A549 treated with dexamethasone at 1 μM for 4 hours (cell line): ENCODE measurements at places on chromosomes 2 and 18. TPM values are rescaled to one million over a fixed set of nuclear protein-coding genes. Genes with fewer than 3 reads are reported as not detected.

The HOXD3 gene
- total RNA-seq = 0.14 to 0.21 TPM (median 0.18 TPM) in 3 of 5 replicates, not detected in the others

The OTOS gene
- total RNA-seq = not detected in 5 replicates

The RGPD3 gene
- 0.14 to 0.25 TPM (median 0.16 TPM) in 5 replicates for total RNA-seq

The IL1R2 gene
- 0.91 to 2.1 TPM (median 1.3 TPM) in 5 replicates for total RNA-seq

The PID1 gene
- total RNA-seq = 4.2 to 4.6 TPM (median 4.3 TPM) in 5 replicates

The C2orf80 gene
- total RNA-seq = not detected in 5 replicates

The SLC23A3 gene
- total RNA-seq = 0.45 to 0.75 TPM (median 0.55 TPM) in 5 replicates

The SKOR2 gene
- total RNA-seq = not detected in 5 replicates

The AKAIN1 gene
- total RNA-seq = not detected in 5 replicates

The ZAP70 gene
- 0.09 to 0.19 TPM in 2 of 5 replicates, not detected in the others for total RNA-seq

The ACOXL gene
- total RNA-seq = not detected in 5 replicates

The MBD1 gene
- total RNA-seq = 24.7 to 35.9 TPM (median 33.3 TPM) in 5 replicates

The TMEM169 gene
- total RNA-seq = 0.33 to 0.58 TPM (median 0.43 TPM) in 5 replicates

The CPLX4 gene
- total RNA-seq = not detected in 5 replicates

The CDCA7 gene
- total RNA-seq = 36.8 to 48.3 TPM (median 44.3 TPM) in 5 replicates

The CD8B2 gene
- not detected in 5 replicates for total RNA-seq
